ENCODE measurements at places on chromosomes 3 and 15. TPM values are rescaled to one million over a fixed set of nuclear protein-coding genes. Genes with fewer than 3 reads are reported as not detected.

DNA sequence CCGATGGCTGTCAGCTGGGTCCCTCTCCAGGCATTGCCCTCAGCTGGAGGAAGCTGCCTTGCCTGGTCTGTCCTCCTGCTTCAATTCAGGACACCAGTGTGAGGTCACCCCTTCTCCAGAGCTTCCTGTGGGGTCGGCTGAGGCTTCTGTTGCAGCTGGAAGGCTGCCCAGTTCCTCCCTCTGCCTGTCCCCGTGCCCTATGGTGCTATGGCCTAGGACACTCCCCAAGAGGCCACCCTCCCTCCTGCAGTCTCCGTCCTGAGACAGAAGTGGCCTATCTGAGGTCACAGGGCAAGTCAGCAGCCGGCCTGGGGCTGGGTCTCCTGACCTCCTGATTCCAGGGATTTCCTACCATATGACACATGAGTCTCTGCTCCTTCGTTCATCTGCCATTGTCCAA is 57.9 kb downstream of the RASGRF1 start:
- DNase-seq = no peak

The SLC28A1 gene
- total RNA-seq = not detected

The GOLGA6D gene
- not detected for total RNA-seq

DNA sequence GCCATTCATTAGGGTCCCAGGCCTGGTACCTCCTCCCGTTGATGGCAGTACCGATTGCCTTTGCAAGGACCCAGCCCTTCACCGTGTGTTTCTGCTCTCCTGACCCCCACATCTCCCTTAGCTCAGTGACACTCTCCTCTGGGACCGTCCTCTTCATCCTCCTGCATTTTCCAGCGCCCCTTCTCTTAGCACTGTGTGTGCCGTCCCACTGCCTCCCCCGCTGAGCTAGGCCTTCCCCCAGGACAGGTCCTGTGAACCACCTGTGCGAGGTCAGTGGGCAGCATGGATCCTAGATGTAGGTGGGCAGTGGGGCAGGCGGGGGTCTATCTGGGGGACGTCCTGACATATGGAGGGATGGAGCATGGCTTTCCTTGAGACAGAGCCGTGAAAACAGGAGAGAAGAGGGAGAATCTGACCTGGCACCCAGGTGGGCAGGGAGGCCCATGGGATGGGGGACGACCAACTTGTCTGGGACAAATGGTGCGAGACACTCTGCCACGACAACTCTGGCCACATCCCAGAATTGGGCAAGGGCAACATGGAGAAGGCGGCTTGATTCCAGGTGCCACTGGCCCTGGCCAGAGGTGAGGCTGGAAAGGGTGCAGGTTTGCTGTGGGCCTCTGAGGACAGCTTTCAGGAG is 87.7 kb upstream of the ALDH1L1 start:
- no peak for DNase-seq

DNA sequence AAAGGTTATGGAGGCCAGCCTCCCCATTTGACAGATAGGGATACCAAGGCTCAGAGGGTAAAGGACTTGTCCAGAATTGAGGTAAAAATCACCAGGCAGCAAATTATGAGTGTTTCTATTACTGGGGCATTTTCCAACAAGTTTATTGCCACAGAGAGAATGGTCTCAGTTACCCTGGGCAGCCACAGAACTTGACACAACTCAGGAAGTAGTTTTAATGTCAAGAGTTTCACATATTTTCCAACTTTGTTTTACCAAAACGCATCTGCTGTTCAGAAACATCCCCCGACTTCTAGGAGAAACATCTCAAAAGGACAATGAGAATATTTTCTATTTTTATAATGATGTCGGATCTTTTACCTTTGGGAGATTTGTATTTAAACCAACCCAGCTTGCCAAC is 107.5 kb upstream of the MRPS22 start:
- DNase-seq = no peak

DNA sequence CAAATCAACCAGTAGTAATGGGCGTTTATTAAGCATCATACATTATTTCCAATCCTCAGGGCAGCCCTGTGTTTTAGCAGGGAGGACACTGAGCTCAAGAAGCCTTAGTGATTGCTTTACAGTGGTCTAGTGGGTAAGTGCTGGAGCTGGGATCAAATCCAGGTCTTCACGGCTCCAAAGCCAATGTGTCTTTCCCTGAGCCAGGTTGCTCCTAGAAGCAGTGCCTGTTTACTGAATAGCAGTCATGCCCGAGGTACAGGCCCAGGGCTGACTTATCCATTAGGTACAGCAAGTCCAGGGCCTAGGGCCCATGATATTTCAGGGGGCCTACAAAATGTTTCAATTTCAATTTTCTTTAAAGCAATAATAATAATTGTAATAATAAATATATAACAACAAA is 9.6 kb upstream of the SMAD6 start:
- no peak for DNase-seq

The ECE2 gene
- not detected for total RNA-seq

GRCh38 chr3:66483409-66483906 is 17.4 kb downstream of the LRIG1 start:
- no peak for DNase-seq

The WDR93 gene
- 0.17 TPM for total RNA-seq

GRCh38 chr3:152356870-152357276 is 88.1 kb downstream of the MBNL1 start:
- DNase-seq = no peak

The CASR gene
- total RNA-seq = not detected

DNA sequence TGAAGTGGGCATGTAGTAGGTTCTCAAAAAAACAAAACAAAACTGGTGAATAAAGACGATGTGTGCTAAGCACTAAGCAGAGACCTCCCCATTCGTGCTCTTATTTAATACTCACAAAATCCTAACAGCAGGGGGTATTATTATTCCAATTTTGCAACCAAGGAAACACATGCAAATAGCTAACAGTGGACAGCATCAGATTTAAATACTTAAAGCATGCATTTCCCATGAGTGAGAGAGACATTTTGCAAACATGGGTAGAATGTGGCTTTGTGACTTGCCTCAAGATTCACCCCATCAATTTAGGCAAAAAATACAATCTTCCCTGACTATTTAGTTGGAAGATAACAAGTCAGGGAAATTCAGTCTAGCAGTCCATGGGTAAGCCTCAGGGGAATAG is 946.2 kb upstream of the CFAP20DC start:
- no peak for DNase-seq

DNA sequence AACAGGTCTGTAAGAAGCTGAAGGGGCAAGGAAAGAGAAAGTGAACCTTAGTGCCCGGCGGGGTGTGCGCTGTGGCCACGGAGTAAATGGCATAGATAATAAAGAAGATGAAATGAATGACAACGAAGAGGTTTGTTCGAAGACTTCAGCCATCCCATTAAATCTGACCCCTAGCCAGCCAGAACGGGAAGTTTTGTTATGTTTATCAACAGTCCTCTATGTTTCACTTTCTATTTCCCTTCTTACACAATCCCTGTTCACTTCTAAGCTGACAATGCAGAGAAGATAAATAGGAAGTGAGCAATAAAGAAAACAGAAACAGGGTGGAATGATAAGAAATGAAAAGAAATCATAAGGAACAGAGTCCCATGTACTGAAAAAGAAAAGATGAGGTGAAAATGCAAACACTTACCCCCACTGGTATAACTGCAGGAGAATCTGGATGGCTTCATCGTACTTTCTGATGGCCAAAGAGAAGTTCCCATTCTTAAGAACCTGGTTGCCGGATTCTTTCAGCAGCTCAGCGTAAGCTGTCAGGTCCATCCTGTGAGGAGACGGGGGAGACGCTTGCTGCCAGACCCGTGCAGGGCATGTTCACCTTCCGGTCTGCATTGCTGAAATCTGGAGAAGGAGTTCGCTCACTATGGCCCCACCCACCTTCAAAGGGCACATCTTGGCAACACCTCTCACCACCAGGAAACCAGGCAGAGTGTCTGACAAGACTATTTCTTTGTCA is 36.8 kb downstream of the TRANK1 start:
- DNase-seq = peak; percentile 39

- no peak for DNase-seq
Observed at GRCh38 chr3:141083226-141083625, 32.1 kb downstream of the SPSB4 start.

All from NCI-H460 (cell line).